Panc1 (cell line): ENCODE measurements at places on chromosomes 13 and 19.

DNA sequence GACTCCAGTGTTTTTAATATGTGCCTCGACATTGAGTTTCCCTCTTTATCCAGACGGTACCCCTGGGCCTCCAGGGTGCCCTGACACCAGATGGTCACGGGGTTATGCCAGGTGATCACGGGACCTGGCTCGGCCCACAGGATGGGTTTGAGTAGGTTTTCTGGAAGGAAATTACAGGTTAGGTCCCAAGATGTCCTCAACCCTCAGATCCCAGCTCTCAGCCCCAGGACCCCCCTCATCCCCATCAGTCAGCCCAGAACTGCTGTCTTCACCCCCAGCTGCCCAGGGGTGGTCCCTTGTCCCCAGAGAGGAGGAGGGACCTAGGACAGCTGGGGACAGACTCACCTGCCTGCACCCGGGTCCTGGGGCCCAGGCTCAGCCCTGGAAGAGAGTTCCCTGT is 441 bp downstream of the LILRA4 start:
- no peak for DNase-seq

- DNase-seq: no peak
Measured at GRCh38 chr19:40599902-40600569, 1.1 kb upstream of the LTBP4 start.

GRCh38 chr19:1112268-1113029 is 8.7 kb downstream of the GPX4 start:
- no peak for DNase-seq

- DNase-seq: no peak
Measured at GRCh38 chr19:48237057-48237456, 18.7 kb downstream of the CARD8 start.

- DNase-seq: no peak
Measured at GRCh38 chr13:79003989-79004898, 345.3 kb upstream of the OBI1 start.

- no peak for DNase-seq
Measured at GRCh38 chr13:113749967-113750366, 9.1 kb upstream of the TMEM255B start.

- DNase-seq: no peak
Measured at GRCh38 chr13:39364947-39365468, 238.0 kb downstream of the LHFPL6 start.

- DNase-seq: no peak
Measured at GRCh38 chr13:54356849-54357248, 1328.2 kb downstream of the OLFM4 start.

- no peak for DNase-seq
Measured at GRCh38 chr19:15050639-15051038, 1.4 kb downstream of the CASP14 start.

GRCh38 chr13:29472332-29472961 is 123.0 kb downstream of the SLC7A1 start:
- DNase-seq: peak; percentile 51
